ENCODE measurements at places on chromosomes 11 and 22. TPM values are rescaled to one million over a fixed set of nuclear protein-coding genes. Genes with fewer than 3 reads are reported as not detected.
A peak's percentile ranks its signal among the peaks of the same experiment; 100 is the strongest.

DNA sequence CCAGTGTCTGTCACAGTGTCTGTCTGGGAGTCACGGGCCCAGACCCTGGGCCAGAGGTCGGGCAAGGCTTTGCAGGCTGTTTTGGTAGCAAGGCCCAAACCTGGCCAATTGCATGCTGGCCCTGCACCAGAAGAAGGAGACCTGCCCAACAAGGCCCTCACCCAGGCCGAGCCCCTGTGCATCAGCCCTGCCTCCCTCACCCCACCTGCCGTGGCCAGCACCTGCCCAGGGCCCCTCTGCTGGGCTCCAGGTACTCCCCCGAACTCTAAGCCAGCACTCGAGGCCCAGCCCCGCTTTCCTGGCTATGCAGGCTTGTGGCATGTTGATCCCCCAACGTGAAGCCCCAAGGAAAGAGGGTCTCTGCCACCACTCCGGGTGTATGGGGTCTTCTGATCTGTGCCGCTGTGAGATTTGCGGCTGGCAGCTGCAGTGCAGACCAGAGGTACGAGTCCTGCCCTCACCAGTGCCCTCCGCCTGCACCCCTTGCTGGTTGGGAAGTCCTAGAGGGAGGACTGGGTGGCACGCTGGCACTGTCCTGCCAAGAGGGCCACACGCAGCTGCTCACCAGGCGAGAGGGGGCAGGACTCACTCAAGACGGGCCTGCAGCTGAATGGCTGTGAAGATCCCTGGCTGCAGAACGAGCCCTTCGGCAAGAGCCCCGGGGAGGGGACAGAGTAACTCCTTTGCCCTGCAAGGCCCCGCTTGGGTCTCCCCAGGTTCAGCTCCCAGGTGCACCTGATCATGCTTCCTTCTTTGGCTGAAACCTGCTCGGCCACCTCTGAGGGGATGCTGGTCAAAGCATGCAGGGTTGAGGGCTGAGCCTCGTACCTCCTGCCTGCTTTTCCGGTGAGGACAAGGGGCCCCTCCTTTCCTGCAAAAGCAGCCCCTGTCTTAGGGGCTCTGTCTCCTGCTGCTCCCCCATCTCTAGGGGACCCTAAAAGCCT lies 6.7 kb upstream of the SEPTIN5 start:
- no peak for DNase-seq

GRCh38 chr11:95714843-95715776 lies 74.5 kb downstream of the FAM76B start:
- no peak for DNase-seq

- DNase-seq = peak; percentile 96
Measured at GRCh38 chr11:57530596-57531507, at the start of gene TIMM10. TSS of gene TIMM10 (minus strand) at chr11:57530754. CDS start at chr11:57530189, 565 bp downstream.

DNA sequence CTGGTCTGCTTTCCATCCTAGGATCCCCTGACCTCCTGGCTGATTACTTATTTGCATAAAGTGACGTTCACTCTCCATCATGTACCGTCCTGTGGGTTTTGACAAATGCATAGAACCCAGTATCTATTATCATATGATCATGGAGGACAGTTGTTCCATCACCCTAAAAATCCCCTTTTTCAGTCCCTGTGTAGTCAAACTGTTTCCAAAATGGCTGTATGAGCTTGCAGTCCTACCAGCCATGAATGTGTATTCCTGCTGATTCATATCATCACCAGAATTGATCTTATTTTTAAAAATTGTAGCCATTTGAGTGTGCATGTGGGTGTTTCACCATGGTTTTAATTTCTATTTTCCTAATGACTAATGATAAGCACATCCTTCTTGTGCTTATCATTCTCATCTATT lies 108.8 kb downstream of the MPPED1 start:
- DNase-seq = no peak

DNA sequence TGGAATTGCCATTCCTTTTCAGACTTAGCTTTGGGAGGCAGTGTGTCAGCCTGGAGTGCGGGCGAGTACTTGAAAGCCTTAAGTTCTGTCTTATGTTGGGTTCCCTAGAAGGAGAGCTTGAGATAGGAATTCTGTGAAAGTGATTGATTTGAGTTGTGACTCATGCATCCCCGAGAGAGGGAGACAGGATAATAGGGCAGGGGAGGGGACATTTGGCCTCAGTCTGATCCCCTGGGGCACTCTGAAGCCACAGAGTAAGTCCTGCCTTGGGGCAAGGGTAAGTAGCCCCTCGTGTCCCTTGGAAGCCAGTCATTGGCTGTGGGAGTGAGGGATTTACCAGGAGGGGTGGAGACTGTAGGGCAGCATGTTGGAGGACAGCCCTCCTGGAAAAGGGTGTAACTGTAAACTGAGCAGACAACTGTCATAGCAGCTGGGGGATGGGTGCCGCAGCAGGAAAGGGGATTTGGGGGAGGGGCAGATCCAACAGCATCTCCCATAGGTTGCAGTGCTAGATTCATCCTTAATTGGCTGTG lies 44.0 kb downstream of the KIAA1671 start:
- peak; percentile 48 for DNase-seq

GRCh38 chr11:60878245-60879101 lies 11.1 kb downstream of the ZP1 start:
- no peak for DNase-seq

Gene NXPE2
- 27.8 TPM for total RNA-seq

All from transverse colon (tissue), 4 donors.